ENCODE measurements at places on chromosomes 1 and 21.

GRCh38 chr21:41677671-41678015 is 89.2 kb downstream of the RIPK4 start:
- no peak for DNase-seq

DNA sequence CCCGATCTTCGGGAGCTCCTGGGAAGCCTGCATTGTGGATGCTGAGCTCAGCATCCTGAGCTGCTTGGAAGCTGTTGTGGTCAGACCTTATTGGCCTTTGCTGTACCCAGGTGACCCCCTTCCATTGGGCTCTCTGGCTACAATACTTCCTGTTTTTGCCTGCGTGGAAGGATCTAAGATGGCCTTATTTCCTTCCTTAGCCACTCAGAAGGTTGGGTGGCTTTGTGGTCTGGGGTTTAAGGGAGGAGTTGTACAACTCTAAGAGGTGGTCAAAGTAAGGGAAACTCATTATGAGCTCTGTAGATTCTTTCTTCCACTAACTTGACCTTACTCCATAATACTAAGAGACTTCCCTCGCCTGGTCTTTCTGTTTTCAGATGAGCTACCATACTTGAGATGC is 17.7 kb downstream of the PFKFB2 start:
- no peak for DNase-seq

DNA sequence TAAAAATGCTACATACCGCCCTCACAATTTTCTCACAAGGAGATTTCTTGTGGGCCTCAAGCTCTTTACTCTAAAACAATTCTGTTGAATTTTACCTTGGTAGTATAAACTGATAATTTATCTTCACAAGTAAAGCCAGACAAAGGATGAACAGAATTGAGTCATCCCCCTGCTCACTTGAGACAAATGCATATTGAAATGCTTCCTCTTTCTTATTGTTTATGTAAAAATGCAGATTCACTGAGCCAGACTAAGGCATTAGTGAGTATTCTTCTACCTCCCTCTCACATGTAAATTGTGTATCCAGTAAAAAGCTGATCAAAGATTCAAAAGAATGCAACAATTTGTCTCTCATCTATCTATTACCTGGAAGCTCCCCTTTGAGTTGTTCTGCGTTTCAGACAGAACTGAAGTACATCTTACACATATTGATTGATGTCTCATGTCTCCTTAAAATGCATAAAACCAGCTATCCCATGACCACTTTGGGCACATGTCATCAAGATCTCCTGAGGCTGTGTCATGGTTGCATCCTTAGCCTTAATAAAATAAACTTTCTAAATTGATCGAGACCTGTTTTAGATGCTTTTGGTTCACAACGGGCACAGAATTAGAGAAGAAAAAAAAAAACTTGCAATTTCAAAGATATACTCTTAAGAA is 743.1 kb upstream of the B3GALT2 start:
- DNase-seq = no peak

DNA sequence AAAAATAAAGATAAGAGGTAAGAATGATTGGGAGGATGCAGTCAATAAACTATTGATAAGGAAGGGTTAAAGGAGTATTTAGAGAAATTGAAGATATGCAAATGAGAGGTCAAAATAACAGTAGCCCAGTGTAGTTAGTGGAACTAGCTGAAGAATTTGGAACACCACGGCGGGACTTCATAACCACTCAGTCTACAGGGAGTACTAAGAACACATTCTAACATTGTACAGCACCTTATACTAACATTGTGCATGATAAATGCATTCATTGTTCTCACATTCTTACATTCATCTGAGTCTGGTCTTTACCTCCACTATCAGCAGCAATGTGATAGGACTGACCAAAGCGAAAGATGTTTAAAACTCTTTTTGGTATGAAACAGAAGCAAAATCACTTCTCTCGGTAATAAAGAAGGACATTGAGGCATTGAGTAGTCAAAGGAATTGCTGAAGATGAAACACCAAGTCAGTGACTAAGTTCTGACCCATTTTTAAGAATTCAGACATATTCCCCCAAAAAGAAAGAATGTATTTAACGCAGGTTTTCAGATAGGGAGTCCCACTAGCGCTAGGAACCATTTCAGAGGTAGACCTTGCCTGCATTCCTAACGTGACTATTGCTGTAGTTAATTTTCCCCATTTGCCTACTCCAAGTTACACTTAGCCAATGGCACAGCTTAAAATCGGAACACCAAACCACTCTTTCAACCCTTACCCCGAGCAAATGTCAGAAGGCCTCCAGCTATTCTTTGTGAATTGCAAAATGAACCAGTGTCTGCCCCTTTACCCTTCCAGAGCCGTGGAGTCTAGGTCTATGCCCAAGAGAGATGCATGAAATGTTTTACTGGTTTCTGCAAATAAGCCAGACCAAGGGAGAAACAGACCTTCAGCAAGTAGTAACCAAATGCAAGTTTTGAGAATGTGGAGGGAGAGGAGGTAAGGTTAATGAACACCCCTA is 108.8 kb upstream of the IRF2BP2 start:
- DNase-seq = no peak

GRCh38 chr1:18155881-18156385 is 48.3 kb downstream of the IGSF21 start:
- DNase-seq = no peak

DNA sequence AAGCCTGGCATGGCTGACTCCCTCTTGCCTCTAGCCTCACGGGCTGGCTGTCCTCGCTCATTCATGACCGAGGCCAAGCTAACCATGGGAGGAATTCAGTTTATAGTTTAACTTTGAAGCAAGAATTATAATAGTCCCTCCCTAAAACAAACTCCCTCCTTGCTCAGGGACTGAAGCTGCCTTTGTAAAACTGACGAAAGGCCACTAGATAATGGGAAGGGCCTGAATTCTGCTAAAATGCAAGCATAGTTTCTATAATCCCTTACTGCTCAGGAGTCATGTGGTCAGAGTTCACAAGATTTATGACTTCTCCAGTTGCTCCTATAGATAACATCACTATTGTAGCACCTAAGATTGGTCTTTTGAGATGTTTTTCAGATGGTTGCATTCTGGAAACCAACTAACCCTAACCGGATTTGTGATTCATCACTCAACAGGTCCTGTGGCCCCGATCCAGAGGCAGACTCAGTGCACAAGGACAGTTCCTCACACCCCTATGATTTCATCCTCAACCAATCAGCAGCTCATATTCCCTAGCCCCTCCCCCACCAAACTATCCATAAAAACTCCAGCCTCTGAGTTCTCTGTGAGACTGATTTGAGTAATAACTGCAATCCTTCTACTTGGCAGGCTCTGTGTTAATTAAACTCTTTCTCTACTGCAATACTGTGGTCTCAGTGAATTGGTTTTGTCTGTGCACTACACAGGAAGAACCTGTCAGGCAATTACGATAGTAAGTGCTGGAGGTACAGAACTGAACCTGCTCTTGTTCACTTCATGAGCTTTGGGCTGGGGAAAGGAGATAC is 26.4 kb downstream of the HHIPL2 start:
- DNase-seq = no peak

- DNase-seq = no peak
Measured at GRCh38 chr1:56931686-56932085, 34.1 kb downstream of the C8B start.

DNA sequence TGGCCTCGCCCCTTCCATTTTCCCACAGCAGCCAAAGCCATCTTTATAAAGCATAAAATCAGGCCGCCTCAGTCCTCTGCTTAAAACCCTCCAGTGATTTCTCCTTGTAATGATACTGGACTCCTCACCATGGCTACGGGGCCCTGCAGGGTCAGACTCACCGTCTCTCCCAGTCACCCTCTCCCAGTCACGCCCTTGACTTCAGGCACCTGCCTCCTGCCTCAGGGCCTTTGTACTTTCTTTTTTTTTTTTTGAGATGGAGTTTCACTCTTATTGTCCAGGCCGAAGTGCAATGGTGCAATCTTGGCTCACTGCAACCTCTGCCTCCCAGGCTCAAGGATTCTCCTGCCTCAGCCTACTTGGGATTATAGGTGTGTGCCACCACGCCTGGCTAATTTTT is 47.8 kb downstream of the PIK3CD start:
- no peak for DNase-seq

DNA sequence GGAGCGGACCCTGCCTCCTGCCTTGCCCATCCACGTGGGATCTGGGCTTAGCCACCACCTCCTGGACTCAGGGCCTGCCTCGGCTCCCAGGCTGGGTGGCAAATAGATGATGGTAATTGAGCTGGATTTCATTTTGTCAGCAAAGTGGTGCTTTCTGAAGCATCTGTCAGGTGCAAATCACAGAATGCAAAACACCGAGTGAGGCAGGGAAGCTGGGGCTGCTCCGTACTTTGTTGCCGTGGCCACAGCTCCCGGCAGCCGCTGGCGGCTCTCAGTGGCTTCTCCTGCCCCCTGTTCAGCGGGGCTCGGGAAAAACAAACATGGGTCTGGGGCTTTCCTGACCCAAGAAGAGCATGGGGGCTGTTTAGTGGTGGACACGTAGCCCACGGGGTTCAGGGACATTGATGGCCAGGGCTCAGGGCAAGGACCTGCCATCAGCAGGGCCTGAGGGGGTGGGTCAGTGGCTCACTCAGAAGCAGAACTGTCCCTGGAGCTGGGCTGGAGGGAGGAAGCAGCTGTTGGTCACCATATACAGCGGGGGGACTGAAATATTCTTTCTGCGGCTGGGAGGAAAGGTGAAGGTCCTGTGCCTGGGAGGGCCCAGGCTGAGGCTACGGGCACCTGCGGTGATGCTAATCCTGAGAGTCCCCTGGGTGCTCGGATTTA is 130.0 kb upstream of the VAMP3 start:
- no peak for DNase-seq

DNA sequence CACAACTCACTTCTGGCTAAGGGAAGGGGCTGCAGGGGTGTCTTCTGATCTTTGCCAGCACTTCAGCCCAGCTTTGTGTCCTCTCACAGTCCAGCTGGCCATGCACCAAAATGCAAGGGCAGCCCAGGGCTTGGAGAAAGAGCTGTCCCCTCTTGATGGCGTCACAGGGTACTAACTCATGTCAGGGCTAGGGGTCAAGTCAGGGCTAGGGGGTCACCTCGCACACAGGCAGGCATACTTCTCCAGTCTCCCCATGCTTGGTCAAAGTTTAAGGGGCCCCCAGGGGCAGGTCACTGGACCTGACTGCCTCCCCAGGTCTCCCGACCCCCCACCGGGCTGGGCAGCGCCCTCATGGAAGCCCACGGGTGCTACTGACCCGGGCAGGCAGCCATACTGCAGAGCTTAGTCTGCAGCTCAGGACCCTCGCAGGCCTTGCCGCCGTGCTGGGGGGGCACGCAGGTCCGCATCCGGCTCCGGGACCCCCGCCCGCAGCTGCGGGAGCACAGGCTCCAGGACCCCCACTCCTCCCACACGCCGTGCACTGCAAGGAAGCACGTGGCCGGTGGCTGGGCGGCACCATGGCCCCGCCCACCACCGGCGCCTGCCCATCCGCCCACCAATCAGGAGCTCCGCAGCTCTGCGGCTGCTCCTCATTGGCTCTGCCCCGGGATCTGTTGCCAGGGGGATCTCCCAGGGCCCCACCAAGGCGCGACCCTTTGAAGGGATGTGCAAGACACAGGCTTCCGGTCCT is 21.5 kb downstream of the ADGRB2 start:
- peak; percentile 20 for DNase-seq

DNA sequence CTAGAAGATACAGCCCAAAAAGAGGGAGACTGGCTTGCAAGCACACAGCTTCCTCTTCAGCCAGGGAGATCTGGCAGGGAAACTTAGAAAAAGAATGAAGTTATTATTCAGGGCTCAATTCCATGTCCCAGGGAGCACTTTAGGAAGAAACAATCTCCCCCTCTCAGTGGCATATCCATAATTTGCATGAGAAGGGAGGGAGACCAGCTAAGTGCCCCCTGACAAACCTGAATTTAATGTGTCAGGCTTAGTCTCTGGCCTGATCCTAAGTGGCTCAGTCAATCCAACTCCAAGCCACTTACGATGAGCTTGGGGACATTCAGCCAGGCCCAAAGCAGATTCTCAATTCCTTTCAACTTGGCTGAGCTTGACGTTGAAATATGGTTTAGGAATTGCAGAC is 17.7 kb upstream of the KCND3 start:
- no peak for DNase-seq

- no peak for DNase-seq
Measured at GRCh38 chr21:16280686-16281091, 550.9 kb downstream of the USP25 start.

- DNase-seq = no peak
Measured at GRCh38 chr21:31624961-31625491, 34.5 kb upstream of the SOD1 start.

DNA sequence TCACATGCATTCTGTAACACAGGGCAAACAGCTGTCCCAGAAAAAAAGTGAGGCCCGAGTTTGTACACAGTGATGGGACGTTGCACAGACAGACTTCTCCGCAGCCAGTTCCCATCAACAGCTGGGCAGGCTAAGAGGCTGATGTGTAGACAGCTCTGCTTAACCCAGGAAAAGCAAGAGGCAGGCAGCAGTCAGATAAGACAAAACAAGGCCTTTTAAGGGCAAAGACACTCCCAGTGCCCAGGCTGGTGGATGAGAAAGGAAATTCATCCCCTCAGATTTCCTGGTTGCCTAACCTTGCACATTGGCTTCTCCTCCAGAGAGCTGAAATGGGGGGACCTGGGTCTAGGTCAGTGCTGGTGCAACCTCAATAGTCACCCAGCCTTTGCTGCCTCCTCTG is 17.2 kb upstream of the PHLDA3 start:
- no peak for DNase-seq

- DNase-seq = no peak
Measured at GRCh38 chr1:36400825-36401601, 3.3 kb upstream of the LSM10 start.

DNA sequence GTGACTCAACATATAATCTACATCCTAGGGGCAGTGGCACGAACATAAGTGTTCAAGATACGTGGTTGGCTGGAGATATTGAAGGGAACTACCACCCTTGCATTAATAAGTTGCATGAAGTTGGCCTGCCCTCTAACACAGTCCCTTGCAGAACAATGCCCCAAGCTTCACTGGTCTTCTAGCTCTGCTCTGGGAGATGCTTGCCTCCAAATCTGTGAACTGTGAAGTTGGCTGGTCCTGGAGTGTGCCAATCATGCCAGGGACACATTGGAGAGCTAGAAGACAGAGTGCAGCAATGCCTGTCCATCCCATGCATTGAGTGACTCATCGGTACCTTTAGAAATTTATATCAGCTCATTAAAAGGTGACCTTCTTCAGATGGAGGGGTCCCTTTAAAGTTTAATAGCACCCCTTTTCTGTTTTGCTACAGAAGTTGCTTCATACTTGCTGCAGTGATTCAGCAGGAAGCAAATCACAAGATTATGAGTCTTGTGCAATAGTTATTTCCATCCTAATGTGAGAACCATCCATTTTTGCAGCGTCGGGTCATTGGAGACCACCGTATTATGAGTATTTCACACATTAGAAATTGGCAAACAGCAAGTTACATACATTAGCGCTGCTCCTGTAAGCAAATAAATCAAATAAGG is 55.2 kb upstream of the KAZN start:
- no peak for DNase-seq

DNA sequence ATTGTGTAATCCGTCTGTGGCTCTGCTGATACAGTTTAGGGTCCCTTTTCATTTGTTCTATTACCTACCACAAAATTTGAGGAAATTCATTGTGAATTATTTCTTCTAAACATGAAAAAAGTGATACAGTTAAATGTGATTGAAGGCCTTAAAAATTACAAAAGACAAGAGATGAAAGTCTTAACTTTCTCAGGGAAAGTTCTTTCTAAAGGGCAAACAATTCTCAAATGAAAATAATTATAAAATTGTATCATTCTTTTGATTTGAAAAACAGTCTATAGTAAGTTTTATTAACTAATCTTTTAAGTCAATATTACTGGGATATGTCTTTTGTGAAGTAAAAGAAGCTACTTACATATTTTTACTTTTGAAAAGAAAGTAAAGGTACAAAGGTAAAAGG is 57.4 kb upstream of the SCYL3 start:
- no peak for DNase-seq

GRCh38 chr1:87186346-87186745 is 142.3 kb upstream of the LMO4 start:
- no peak for DNase-seq
